Muscle of leg (tissue), 16 donors: ENCODE measurements at places on chromosomes 6 and 20. TPM values are rescaled to one million over a fixed set of nuclear protein-coding genes. Genes with fewer than 3 reads are reported as not detected.

- no peak overlapping the region for H3K27ac ChIP-seq
- no peak overlapping the region for H3K4me3 ChIP-seq
- H3K27me3 ChIP-seq, result no peaks in the 10 kb centered on the region
- no peak for DNase-seq
- H3K36me3 ChIP-seq, result peaks cover 15% of the 10 kb centered on the region
Observed at GRCh38 chr6:87529221-87529620, 56.4 kb downstream of the SLC35A1 start.

The SLC22A16 gene
- 0.22 TPM for total RNA-seq

GRCh38 chr6:24093381-24093780, 32.6 kb upstream of the NRSN1 start:
- H3K27me3 ChIP-seq, result no peaks in the 10 kb centered on the region
- no peak overlapping the region for H3K27ac ChIP-seq
- no peaks in the 10 kb centered on the region for H3K4me1 ChIP-seq
- H3K4me3 ChIP-seq, result no peak overlapping the region

DNA sequence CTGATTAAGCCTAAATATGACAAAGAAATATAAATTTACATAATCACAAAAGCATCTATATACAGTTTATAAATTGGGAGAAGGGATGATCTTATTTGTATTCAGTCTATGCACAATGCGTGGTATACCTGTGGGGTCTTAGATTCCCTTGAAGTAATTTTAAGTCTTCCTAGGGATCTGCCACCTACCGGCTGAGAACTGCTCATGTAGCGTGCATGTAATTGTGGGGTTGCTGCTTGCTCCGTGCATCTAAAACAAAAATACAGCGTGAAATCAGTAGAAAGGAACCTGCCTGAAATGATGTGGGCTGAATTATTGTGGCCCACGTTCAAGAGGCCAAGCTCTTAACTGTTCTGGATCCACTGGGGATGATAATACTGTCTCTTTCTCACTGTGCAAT, 187.3 kb downstream of the MBOAT1 start:
- H3K27ac ChIP-seq, result no peak overlapping the region
- no peaks in the 10 kb centered on the region for H3K4me1 ChIP-seq
- H3K4me3 ChIP-seq, result no peak overlapping the region

- H3K27me3 ChIP-seq, result peaks cover 2% of the 10 kb centered on the region
- H3K27ac ChIP-seq, result no peak overlapping the region
- H3K4me1 ChIP-seq, result peaks cover 42% of the 10 kb centered on the region
Observed at GRCh38 chr20:23915844-23916243, 36.3 kb upstream of the CST5 start.

The NRN1 gene
- total RNA-seq, result 23.9 TPM

GRCh38 chr6:1436334-1437306, 47.2 kb downstream of the FOXF2 start:
- H3K27me3 ChIP-seq, result peaks cover 26% of the 10 kb centered on the region
- no peaks in the 10 kb centered on the region for H3K4me1 ChIP-seq
- no peaks in the 10 kb centered on the region for H3K36me3 ChIP-seq
- DNase-seq, result peak; percentile 81
- H3K4me3 ChIP-seq, result no peak overlapping the region
- H3K27ac ChIP-seq, result no peak overlapping the region

The TSHZ2 gene
- 11.9 TPM for total RNA-seq

- H3K4me3 ChIP-seq, result no peak overlapping the region
- H3K27me3 ChIP-seq, result no peaks in the 10 kb centered on the region
- H3K36me3 ChIP-seq, result no peaks in the 10 kb centered on the region
- H3K4me1 ChIP-seq, result peaks cover 12% of the 10 kb centered on the region
Observed at GRCh38 chr6:15312500-15312899, 66.6 kb downstream of the JARID2 start.

The HSP90AB1 gene
- 1,001 TPM for total RNA-seq

DNA sequence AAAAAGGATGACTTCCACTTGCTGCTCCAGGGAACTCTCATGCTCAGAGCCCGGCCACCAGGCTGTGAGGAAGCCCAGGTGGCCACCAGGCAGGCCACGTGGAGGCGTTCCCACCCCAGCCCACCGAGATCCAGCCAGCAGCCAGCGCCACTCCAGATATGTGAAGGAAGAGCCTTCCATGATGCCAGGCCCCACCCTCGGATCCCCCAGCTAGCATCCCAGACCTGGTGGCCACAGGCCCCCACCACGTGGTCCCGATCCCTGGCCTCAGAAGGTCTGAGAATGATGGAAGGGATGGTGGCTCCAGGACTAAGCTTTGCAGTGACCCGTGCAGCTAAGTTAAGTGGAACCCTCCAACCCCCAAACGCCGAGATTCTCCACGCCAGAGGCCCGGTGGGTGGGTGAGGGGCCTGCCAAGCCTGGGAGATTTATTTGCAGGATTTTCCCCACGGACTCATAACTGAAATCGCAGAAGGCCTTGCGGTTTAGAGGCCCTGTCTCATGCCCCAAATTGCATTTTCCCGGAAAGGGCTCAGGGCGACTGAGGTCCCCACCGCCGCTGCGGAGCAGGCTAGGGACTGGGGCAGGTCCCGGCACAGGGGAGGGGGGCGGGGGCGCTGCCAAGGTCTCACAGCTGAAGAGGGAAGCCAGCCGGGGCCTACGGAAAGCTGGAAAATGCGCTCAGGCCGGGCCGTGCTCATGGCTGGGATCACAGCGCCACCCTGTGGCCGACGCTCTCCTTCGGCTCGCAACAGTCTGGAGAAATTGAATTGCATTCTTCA, 31.1 kb upstream of the CST7 start:
- DNase-seq, result peak; percentile 82
- H3K27ac ChIP-seq, result no peak overlapping the region

The SYCP2L gene
- total RNA-seq, result 2.6 TPM

- DNase-seq, result no peak
- no peak overlapping the region for H3K4me3 ChIP-seq
- H3K4me1 ChIP-seq, result peaks cover 2% of the 10 kb centered on the region
- no peaks in the 10 kb centered on the region for H3K27me3 ChIP-seq
Observed at GRCh38 chr6:46926481-46926880, 4.7 kb upstream of the ADGRF5 start.
